ENCODE measurements at places on chromosomes 1 and 21. TPM values are rescaled to one million over a fixed set of nuclear protein-coding genes. Genes with fewer than 3 reads are reported as not detected.

The HEYL gene
- total RNA-seq, result 0.88 TPM

The PTAFR gene
- 0.07 TPM for total RNA-seq

The VAV3 gene
- 0.86 TPM for total RNA-seq

DNA sequence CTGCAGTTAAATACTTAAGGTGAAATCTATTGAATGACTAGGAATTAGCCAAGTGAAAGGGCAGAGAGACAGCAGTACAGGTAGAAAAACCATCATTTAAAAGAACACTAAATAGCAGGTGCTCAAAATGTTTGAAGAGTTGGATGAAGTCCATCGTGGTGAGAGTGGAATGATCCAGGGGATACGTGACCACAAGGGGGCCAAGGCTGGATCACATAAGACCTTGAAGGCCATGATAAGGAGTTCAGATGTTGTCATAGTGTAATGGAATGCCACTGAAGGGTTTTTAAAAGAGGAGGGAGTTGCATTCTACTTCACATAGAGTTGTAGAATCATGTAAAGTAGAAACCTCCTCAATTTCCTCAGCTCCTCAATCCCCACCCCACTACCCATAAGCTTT is 34.8 kb upstream of the HOOK1 start:
- H3K27me3 ChIP-seq, result no peaks in the 10 kb centered on the region
- no peaks in the 10 kb centered on the region for H3K4me1 ChIP-seq
- no peak overlapping the region for H3K27ac ChIP-seq
- no peak overlapping the region for H3K4me3 ChIP-seq
- H3K36me3 ChIP-seq, result no peaks in the 10 kb centered on the region

DNA sequence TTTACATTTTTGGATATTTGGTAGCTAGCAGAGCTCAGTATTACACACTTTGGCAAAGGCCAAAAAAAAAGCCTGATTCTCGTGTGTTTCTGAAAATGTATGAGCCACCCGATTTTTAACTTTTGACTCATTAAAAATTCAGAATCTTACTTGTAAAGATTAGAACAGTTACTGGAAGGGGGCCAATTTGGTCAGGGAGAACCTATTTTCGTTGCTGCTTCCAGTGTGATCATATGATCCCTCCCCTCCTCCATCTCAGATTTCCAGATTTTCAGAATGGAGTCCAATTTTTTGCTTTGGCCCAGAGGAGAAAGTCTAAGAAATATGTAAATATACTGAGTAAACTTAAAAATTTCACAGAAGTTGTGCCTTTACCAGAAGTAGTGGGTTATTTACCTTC is 3.2 kb upstream of the OR2AK2 start:
- no peaks in the 10 kb centered on the region for H3K27me3 ChIP-seq
- no peak overlapping the region for H3K4me3 ChIP-seq
- H3K36me3 ChIP-seq, result no peaks in the 10 kb centered on the region
- H3K4me1 ChIP-seq, result no peaks in the 10 kb centered on the region
- no peak for DNase-seq
- no peak overlapping the region for H3K27ac ChIP-seq

DNA sequence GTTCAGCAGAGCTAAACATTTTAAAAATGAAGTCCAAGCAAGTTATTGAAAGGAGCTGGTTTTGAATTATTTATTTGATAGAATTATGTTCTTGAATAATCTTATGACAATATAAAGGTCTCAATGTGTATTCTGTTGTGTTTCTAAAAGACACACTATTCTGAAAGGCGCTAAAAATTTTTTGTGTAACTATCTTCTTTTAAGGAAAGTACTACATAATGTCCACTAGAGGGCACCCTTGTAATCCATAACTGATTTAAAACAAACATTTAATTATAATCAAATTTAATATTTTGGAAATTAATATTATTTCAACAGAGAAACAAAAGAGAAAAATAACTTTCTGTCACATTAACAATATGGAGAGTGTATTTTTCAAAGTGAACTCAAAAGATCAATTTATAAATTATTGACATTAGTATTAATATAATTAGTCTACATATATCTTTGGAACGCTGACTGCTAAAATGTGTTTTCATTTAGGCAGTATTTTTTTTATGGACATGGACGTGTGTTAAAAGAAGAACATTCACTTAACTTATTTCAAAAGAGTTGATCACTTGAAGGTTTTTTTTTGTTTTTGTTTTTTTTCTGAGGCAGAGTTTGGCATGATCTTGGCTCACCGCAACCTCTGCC is 248.4 kb downstream of the DENND1B start:
- no peaks in the 10 kb centered on the region for H3K4me1 ChIP-seq
- no peaks in the 10 kb centered on the region for H3K36me3 ChIP-seq
- no peak overlapping the region for H3K27ac ChIP-seq
- H3K27me3 ChIP-seq, result no peaks in the 10 kb centered on the region
- H3K4me3 ChIP-seq, result no peak overlapping the region

- H3K27me3 ChIP-seq, result no peaks in the 10 kb centered on the region
- H3K4me3 ChIP-seq, result no peak overlapping the region
- no peak for DNase-seq
- H3K27ac ChIP-seq, result no peak overlapping the region
Observed at GRCh38 chr1:97044159-97044760, 322.7 kb downstream of the PTBP2 start.

- no peak overlapping the region for H3K4me3 ChIP-seq
- no peak overlapping the region for H3K27ac ChIP-seq
- no peak for DNase-seq
- H3K27me3 ChIP-seq, result no peaks in the 10 kb centered on the region
- no peaks in the 10 kb centered on the region for H3K4me1 ChIP-seq
- H3K36me3 ChIP-seq, result no peaks in the 10 kb centered on the region
Observed at GRCh38 chr1:29539971-29540370, 303.6 kb downstream of the PTPRU start.

DNA sequence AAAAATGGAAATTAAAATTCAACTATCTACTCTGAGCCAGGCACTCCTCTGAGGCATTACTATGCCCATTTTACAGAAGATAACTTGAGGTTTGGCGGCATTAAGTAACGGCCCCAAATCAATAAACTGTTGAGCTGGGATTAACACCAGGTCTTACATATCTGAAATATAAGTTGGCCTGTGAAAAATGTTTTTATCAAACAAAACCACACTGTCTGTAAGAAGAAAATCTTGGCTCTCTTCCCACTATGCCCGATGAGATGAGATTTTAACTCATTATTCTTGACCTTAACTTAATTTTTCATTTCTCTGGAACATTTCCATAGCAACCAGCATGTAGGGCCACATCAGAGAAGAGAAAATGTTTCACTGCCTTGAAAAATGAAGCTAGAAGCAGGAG is 21.8 kb downstream of the RC3H1 start:
- no peak overlapping the region for H3K4me3 ChIP-seq
- H3K27ac ChIP-seq, result no peak overlapping the region
- DNase-seq, result peak; percentile 62
- peaks cover 3% of the 10 kb centered on the region for H3K36me3 ChIP-seq
- H3K27me3 ChIP-seq, result no peaks in the 10 kb centered on the region

GRCh38 chr1:164617377-164618201 is 58.6 kb downstream of the PBX1 start:
- peak overlapping the region; percentile 58 for H3K27ac ChIP-seq
- no peak overlapping the region for H3K4me3 ChIP-seq
- no peaks in the 10 kb centered on the region for H3K27me3 ChIP-seq

GRCh38 chr1:93734999-93735398 is 53.4 kb upstream of the BCAR3 start:
- H3K4me1 ChIP-seq, result no peaks in the 10 kb centered on the region
- peaks cover 33% of the 10 kb centered on the region for H3K27me3 ChIP-seq
- no peaks in the 10 kb centered on the region for H3K36me3 ChIP-seq

All from cardiac muscle cell (in vitro differentiated cells and primary cell).